ENCODE measurements at places on chromosomes 12 and 14. TPM values are rescaled to one million over a fixed set of nuclear protein-coding genes. Genes with fewer than 3 reads are reported as not detected.

Gene PAH
- polyA plus RNA-seq: 111 TPM

Gene REM2
- 1.2 TPM for polyA plus RNA-seq

Gene KERA
- polyA plus RNA-seq: not detected

Gene NID2
- 133 TPM for polyA plus RNA-seq

Gene FGF23
- polyA plus RNA-seq: 0.06 TPM

Gene CACNB3
- 55.1 TPM for polyA plus RNA-seq

Gene ATF1
- 40.5 TPM for polyA plus RNA-seq

Gene NGB
- not detected for polyA plus RNA-seq

Gene SLC10A1
- polyA plus RNA-seq: 0.23 TPM

Gene EIF2B1
- polyA plus RNA-seq: 65.7 TPM

All from right renal pelvis (tissue), 4 donors.